Type B pancreatic cell (in vitro differentiated cells): ENCODE measurements at places on chromosomes 13 and 19.

- DNase-seq, result no peak
Measured at GRCh38 chr13:40315416-40316064, 350.9 kb downstream of the FOXO1 start.

DNA sequence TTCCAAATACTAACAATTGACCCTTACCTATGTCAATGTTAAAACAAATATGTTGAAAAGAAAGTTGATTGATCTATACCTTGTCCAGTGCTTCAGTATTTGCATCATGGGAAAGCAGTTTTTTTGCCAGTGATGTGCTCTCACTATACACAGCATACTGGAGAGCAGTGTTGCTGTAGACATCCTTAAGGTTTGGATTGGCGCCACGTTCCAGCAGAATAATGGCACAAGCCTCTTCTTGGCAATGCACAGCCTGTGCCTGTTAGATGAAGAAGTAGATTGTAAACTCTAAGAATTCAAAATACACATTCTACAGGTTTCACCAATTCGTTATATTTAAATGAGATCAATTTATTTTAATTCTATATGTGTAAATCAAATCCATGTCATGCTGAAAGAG lies 43.9 kb upstream of the C1QTNF9B start:
- no peak for DNase-seq

DNA sequence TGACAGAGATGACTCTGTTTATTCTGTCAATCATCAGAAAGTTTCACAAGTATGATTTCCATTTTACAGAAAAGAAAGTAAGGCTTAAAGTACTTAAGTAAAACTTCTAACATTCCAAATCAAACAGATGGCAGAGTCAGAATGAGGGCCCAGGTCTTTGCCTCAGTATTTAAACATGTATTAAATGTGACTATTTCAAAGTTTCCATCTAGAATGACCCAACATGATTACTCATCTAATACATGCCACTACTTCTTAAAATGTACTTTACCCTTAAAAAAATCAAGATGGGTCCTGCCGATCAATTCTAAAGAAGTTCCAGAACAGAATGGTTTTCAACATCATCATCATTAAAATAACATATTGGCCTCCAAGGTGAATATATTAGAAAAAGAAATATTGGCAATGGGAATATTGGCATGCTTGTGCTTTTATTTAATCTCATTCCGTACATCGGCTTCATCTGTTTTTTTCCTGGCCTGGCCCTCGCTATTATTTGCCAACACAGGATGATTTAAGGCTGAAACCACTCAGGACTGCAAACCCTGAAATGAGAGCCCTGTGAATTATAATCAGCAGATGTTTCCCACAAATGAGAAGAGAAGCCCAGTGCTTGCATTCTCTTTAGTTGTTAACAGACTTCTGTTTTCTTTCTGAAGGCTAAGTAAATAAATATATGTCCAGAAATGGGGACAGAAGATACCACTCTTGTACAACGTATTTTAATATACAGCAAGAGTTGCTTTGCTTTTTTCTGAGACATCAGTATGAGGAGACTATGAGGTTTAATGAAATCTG lies 340.0 kb downstream of the DNAJC15 start:
- DNase-seq, result no peak

- no peak for DNase-seq
Measured at GRCh38 chr19:51824281-51825005, 29.5 kb downstream of the FPR3 start.

- DNase-seq, result no peak
Measured at GRCh38 chr19:50764409-50764808, 5.9 kb upstream of the GPR32 start.

DNA sequence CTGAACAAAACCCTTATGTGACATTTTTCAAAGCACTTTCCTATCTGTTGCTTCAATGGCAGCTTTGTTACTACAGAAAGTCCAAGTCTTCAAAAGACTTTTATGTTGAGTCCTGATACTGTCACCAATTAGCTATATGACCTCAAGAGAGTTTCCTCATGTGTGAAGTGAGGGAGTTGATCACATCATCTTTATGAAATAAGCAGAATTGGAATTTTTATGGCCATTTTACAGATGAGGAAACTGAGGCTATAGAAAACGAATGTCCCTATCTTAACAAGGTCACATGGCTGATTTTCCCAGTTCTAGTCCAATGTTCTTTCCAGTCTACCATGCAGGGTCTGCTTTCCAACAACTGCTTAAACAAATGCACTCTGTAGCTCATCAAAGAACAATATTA lies 2.6 kb downstream of the TNFRSF19 start:
- no peak for DNase-seq

DNA sequence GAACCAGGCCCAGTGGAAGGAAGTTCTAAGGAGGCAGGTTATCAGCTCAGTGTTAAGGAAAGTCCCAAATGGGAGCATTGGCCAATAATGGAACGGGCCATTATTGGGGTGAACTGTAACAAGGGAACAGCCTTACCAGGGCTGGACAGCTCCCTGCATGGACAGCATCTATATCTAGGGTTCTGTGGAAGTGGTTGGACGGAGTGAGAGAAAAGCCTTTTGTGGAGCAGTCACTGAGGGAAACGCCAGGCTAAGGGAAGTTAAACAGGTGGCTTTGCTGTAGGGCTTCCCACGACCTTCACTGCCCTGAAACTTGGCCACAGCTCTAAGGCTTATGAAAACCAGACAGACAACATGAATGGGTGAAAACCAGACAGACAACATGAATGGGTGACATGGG lies 17.0 kb downstream of the POU2F2 start:
- no peak for DNase-seq
